Heart right ventricle (tissue), 16 donors: ENCODE measurements at places on chromosomes 4 and X. TPM values are rescaled to one million over a fixed set of nuclear protein-coding genes. Genes with fewer than 3 reads are reported as not detected.

The GPR173 gene
- polyA plus RNA-seq: 0.95 TPM

The GABRE gene
- 32.3 TPM for polyA plus RNA-seq

The IGSF1 gene
- polyA plus RNA-seq: 0.19 TPM

The TMEM35A gene
- polyA plus RNA-seq: 0.07 TPM

The CCDC110 gene
- 0.12 TPM for polyA plus RNA-seq

DNA sequence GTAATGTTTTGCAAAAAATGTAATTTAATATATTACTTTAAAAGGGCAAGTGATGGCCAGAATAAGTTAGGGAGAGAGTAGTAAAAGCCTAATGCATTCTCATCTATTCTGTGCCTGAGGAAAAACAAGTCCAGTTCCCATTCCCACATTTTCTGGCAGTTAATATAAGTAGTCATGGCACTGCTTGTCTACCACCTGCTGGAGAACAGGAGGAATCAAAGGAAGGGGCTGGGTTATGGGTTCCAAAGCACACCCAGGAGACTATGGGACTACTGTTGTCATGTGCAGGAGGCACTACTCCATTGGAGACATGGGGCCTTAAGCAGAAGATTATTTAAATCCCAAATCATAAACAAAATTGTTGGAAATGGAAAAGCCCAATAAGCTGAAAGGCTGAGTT, 2618.6 kb downstream of the ARAP2 start:
- no peak for DNase-seq

DNA sequence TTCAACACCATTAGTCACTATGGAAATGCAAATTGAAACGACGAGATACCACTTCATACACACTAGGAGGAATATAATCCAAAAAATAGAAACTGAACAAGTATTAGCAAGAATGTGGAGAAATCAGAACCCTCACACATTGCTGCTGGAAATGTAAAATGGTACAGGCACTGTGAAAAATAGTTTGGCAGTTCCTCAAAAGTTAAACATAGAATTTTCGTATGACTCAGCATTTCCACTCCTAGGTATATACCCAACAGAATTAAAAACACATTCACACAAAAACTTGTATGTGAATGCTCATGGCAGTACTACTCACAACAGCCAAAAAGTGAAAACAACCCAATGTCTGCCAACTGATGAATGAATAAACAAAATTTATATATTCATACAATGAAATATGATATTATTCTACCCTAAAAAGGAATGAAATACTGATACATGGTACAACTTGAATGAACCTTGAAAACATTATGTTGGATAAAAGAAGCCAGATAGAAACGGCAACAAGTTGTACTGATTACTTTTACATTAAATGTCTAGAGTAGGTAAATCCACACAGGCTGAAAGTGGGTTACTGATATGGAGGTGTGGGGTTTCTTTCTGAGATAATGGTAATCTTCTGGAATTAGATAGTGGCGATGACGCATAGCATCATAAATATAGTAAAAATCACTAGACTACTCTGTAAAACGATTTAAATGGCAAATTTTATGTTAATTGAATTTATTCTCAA, 22.3 kb downstream of the TEC start:
- no peak for DNase-seq

GRCh38 chrX:142446349-142446748, 241.3 kb upstream of the MAGEC2 start:
- no peak for DNase-seq

DNA sequence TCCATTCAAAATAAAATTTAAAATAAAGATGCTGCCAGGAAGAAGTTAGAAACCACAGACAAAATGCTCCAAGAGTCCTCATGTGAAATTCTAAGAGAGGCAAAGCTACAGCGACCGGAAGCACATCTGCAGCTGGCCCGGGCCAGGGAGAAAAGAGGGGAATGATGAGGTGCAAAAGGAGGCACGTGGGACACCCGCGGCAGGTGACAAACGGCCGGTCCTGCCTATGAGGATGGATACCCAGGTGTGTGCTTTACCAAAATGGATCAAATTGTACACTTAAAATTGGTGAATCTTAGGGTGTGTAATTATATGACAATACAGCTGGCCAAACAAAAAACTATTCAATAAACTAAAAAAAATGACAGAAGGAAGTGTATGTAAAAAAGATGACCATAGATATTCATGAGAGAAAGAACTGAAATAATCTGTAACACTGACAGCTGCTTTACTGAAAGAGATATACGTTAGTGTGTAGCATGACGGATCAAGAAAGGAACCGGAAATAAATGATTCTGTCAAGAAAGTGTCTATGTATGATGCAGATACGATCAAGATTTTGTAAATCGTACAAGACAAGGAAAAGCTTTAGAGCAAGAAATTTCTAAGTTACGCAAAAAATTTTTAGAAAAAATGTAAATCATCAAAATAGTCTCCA, 29.5 kb downstream of the PPP2R3B start:
- no peak for DNase-seq

GRCh38 chrX:87525771-87526229, 8.2 kb downstream of the KLHL4 start:
- DNase-seq: no peak

DNA sequence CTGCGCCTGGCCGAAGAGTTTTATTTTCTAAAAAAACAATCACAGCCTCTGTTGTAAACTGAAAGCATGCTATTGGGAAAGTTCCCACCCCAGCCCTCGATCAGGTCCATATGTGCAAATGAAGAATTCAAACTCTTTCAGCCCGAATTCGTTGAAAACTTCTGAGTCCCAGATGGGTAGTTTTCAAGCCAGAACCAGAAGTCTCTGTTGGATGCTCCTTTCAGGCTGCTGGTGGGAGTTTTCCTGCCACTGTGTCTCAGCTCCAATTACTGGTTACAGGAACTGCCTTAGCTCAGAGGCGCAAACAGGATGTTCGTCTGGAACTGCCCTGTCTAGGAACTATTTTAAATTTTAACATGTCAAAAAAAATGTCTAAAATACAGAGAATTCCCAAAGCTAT, 9.3 kb upstream of the ALG13 start:
- DNase-seq: no peak

- no peak for DNase-seq
Measured at GRCh38 chr4:77652237-77652897, 46.7 kb downstream of the CXCL13 start.

- no peak for DNase-seq
Measured at GRCh38 chr4:66522244-66522643, 852.0 kb upstream of the EPHA5 start.

DNA sequence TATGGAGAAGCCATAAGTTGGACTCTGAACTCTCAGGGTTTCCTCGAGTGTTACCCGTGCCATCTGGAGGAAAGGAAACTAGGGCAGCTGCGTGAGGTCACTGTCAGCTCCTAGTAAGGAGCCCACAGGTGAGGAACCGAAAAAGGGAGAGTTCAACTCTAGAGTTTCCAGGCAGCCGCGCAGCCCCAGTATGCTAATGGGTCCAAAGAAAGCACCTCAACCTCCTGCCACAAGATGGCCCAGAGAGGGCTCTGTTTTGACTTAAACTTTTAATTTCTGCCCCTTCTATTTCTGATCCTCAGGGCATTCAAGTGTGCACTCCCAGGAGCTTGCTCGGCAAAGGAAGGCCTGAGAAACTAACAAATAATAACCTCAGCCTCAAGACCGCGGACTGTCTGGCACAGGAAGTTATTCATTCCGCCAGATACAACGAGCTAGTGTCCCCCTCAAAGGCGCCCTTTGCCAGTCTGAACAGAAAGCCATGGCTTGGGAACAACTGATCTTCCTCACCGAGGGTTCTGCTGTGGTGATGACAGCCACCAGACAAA, 13.9 kb downstream of the SCARB2 start:
- DNase-seq: no peak
